M059J (cell line): ENCODE measurements at places on chromosomes 12 and 14.

GRCh38 chr12:56687223-56688128 lies 608 bp downstream of the PTGES3 start:
- DNase-seq: peak; percentile 46

- no peak for DNase-seq
Measured at GRCh38 chr12:34356233-34356987, 334.1 kb downstream of the ALG10 start.

- peak; percentile 90 for DNase-seq
Measured at GRCh38 chr12:115398311-115398781, 714.4 kb upstream of the TBX3 start.

- DNase-seq: peak; percentile 77
Measured at GRCh38 chr12:32312049-32312670, 87.2 kb upstream of the FGD4 start.

GRCh38 chr12:120784804-120785203 lies 59.2 kb downstream of the ACADS start:
- DNase-seq: no peak

DNA sequence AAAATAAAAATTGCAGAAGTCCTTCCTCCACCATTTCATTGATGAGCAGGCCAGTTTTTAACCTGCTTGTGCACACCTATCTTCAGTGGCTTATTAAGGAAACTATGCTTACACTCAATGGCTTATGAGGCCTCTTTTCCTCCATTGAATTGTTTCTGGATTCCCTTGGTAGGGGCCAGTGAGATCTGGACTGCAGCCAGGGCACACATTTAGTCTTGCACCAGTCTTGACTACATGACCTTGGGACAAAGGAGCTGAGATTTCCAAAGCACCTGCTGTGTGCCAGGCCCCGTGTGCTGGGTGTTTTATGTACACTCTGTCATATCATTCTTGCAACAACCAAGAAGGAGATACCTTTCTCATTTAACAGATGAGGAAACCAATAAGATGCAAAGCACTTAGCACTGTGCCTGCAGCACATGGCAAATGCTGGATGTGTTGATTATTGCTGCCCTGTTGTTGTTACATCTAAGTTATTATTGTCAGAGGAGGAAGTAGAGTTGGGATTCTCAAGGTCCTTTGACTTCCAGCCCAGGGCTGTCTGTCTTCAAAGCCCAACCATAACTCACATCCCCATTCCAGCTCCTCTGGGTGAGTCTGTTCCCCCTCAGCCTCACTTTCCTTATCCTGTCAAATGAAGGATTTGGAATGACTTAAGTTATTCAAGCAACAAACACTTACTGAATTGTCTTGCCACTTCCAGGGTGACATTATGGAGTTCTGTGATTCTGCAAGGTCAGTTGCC lies 31.6 kb upstream of the RIN3 start:
- DNase-seq: no peak

DNA sequence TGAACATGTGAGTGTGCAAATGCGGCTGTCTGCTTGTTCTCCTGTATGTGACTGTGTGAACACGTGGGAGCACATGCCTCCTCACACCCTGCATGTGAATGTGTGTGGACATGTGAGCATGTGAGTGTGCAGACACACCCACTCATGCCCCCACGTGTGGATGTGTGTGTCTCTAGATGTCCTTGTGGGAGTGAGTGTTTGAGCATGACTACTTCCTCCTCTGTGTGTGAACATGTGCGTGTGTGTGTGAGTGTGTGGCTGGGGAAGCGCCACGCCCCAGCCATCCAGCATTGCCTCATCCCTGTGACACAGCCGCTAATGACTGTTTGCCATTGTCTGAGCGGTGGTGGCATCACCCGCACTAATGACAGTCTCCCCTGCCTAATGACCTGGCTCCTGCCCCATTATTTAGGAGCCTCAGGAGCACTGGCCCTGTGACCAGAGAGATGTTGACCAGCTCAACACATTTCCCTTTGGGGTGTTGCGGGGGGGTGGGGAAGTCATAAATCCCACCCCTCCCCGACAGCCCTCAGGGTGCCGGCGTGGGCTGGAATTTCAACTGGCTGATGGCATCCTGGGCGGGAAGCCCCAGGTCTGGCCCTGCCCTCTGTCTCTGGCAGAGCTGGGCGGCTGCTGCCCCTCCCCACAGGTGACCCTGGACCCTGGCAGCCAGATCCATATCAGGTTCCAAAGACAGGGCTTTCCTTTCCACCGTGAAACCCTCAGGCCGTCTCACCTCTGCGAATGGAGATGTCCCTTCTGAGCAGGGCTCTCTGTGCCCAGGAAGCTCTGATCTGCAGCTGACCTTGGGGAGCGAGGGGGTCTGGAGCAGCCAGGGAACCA lies 11.5 kb upstream of the KRT80 start:
- DNase-seq: peak; percentile 90

DNA sequence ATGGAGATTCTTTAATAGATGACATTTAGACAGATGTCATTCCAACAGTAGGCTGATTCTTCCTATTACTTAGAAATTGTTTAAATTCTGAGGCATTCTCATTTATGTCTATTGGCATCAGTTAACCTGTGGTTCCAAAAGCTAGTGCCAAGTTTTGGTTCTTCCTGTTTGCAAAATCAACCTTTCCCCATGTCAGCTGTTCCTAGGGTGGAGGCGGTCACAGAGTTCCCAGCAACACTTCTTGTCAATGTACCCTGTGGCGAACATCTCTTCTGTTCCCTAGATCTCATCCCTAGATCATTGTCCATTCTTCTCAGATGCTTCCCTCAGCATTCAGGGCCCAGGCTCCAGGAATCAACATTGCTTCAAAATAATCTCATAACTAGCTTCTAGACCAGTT lies 140.9 kb downstream of the PHLDA1 start:
- peak; percentile 20 for DNase-seq

DNA sequence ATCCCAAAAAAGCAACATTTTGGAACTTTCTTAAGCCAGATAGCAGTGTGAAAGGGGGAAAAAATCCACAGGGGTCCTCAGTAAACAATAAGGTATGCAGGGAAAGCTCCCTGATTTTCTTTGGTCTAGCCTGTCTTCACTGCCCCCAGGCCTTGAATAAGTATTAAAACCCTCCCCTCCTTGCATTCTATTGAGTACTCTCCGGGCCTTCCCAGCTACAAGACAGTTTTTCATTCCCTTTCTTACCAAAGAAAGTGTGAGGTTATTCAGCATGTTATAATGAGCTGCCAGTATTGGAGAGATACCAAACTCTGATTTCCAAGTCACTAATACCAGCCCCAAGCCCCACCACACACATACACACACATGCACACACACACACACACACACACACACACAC lies 59.8 kb upstream of the KIF21A start:
- DNase-seq: no peak

- DNase-seq: no peak
Measured at GRCh38 chr12:27766587-27766986, 13.4 kb upstream of the KLHL42 start.

GRCh38 chr12:102426599-102427542 lies 53.5 kb downstream of the IGF1 start:
- DNase-seq: peak; percentile 46

GRCh38 chr12:76189851-76190250 lies 105.4 kb upstream of the NAP1L1 start:
- DNase-seq: no peak

DNA sequence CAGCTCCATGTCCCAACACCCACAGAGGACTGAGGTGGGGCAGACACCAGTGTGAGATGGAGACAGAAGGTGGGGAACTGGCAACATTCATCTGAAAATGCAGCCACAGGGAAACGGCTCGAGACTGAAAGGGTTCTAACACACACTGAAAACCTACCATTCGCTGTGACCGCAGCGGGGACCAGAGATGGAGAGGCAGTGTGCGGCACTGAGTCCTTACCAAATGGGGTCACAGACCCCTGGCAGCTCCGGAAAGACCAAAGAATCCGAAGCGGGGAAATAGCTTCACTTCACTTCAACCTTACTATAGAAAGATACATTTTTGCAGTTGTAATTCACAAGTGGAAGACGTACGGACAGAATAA lies 9.6 kb downstream of the BAG5 start:
- no peak for DNase-seq

DNA sequence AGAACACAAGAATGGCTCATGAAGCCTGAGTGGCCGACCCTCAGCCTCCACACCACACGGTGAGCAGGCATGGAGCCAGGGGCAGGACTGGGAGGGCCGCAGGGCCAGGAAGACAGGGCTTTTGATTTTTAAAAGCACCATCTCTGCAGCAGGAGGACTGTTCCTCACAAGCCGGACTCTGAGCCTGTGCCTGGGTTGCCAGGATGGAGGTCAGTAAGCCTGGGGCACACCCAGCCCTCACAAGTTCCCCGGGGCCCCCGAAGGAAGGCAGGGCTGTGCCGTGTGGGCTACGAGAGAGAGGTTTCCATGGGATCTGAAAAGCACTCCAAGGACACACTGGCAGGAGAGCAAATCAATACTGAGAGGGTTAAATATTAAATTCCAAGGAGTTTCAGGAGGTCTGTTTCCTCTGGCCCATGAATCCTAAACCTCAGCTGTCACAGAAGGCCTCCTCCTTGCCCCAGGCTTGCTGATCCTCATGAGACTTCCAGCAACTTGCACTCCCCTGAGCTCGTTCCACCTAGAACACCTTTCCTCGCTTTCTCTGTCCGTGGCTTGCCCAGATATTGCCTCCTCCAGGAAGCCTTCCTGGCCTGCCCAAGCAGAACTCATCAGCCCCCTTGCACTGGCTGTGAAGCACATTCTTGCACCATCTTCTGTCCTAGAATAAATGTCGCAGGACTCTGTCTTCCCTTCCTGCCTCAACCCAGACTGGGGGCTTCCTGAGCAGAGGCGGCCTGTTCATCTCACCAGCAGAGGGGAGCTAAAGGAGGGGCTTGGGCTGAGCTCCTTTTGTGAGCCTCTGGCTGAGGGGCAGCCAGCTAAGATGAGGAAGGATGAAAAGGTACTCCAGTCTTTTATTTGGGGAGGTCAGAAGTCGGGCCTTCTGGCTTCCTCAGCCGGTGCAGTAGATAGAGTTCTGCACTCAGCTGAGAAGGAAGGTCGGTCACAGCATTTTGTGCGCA lies 64.6 kb downstream of the CCDC88C start:
- DNase-seq: no peak

GRCh38 chr12:81633127-81633526 lies 126.0 kb downstream of the PPFIA2 start:
- DNase-seq: no peak
